ENCODE measurements at places on chromosomes 6 and 20.

- no peak overlapping the region for H3K27ac ChIP-seq
- H3K27me3 ChIP-seq, result no peaks in the 10 kb centered on the region
- H3K4me3 ChIP-seq, result no peak overlapping the region
- no peaks in the 10 kb centered on the region for H3K4me1 ChIP-seq
These were observed 329.8 kb upstream of the SOX4 start for GRCh38 chr6:21263531-21264287.

GRCh38 chr6:147983581-147984366 is 358.9 kb upstream of the SASH1 start:
- no peaks in the 10 kb centered on the region for H3K27me3 ChIP-seq
- H3K4me3 ChIP-seq, result no peak overlapping the region
- no peak for DNase-seq
- no peak overlapping the region for H3K27ac ChIP-seq
- H3K4me1 ChIP-seq, result no peaks in the 10 kb centered on the region
- H3K36me3 ChIP-seq, result no peaks in the 10 kb centered on the region

DNA sequence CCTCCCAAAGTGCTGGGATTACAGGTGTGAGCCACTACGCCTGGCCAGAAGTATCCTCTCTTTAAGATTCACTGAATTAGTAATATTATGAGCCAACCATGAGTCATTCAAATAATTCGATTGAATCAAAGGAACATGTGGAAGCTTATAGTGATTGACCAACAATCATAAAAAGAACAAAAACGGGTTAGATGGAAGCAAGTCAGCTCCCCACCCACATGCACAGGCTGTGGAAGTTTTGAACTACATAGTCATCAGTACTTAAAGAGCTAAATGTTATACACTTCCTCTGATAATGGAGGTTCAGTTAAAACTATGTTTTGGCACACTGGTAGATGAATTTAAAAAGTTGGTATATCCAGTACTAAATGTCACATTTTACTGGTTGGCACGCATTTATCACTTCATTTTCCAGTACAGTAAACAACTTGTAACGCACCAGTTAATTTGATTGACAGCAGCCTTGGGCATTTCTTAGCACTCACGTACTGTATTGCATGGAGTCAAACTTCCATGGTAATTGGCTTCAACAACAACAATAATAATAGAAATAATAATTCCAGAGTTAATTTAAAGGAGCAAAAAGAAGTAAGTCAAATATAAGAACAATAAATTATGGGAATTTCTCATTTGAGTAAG is 1107.3 kb upstream of the MAP3K7 start:
- no peaks in the 10 kb centered on the region for H3K27me3 ChIP-seq
- no peak for DNase-seq
- H3K27ac ChIP-seq, result no peak overlapping the region

- H3K4me1 ChIP-seq, result no peaks in the 10 kb centered on the region
- no peaks in the 10 kb centered on the region for H3K36me3 ChIP-seq
- no peak overlapping the region for H3K4me3 ChIP-seq
- DNase-seq, result no peak
These were observed 129.4 kb downstream of the OR2B2 start for GRCh38 chr6:27782748-27783147.

GRCh38 chr20:19885939-19886660 is 128.0 kb downstream of the RIN2 start:
- DNase-seq, result peak; percentile 58
- peak overlapping the region; percentile 44 for H3K4me3 ChIP-seq
- peak overlapping the region; percentile 77 for H3K27ac ChIP-seq
- no peaks in the 10 kb centered on the region for H3K36me3 ChIP-seq
- H3K4me1 ChIP-seq, result peaks cover 39% of the 10 kb centered on the region
- H3K27me3 ChIP-seq, result no peaks in the 10 kb centered on the region
